ENCODE measurements at places on chromosomes 7 and 10.

DNA sequence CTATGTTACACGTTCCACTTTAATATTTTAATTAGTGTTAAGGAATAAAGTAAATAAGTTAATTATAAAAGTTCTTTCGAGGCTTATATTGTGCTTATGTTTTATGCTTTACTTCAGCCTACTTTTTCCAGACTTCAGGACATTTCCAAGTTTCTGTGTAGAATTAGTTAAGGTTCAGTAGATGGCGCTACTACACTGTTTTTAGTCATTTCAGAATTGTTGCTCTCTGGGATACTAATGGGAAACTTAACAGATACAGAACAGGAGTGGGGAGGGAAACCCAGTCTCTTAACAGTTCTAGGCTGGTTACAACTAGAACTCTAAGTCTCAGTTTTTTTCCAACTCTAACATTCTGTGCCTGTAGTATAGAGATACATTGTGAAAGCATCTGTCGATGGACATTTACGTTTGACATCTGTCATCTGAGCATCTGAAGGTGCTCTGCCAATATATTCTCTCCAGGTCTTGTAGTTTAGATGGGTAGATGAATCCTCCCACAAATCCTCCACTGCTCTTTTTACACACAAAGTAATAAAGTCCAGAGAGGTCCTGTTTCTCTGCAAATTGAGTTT lies 56.8 kb upstream of the FAM171A1 start:
- peak; percentile 43 for DNase-seq

GRCh38 chr10:90966146-90966545 lies 45.3 kb upstream of the ANKRD1 start:
- no peak for DNase-seq

GRCh38 chr7:66682350-66683093 lies 53.8 kb downstream of the KCTD7 start:
- no peak for DNase-seq

GRCh38 chr7:157651366-157652160 lies 314.8 kb downstream of the DNAJB6 start:
- DNase-seq = no peak

GRCh38 chr7:80124526-80125264 lies 9.9 kb upstream of the GNAI1 start:
- DNase-seq = no peak

GRCh38 chr7:108164946-108165345 lies 34.8 kb upstream of the LAMB4 start:
- no peak for DNase-seq

DNA sequence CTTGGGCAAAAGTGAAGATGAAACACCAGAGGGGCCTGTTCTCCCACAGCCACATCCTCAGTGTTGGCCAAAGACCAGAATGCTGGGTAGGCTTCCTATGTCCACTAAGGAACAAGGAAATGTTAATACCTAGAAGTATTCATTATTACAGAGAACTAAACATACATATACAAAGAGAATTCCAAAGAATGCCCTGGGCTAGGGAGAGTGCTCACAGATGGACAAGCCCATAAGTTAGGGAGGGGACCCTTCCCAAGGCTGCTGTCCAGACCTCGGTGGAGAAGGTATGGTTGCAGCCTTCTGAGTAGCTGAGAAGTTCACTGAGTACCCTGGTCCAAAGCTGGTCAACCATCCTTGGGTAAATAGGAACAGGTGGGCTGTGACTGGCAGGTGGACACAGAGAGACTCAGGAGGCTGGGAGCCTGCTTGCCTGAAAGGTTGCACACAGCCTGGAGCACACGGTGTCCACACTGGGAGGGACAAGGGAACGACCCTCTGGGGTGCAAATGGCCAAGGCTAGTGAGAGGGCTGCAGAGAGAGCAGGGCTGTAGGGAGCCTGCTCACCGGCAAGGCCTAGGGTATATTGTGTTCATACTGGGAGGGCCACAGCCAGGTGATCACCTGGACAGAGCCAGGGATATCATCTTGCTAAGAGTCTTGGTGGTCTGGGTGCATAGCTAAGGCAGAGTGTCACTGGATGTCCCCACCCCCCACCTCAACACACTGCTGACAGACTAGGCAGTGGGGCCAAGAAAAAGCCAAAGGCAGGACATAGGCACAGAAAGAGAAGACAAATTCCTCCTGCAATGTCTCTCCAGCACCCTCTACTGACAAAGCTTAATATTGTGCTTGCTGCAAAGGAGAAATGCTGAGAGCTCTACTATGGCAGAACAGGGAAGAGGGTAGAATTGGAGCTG lies 40.3 kb downstream of the CPVL start:
- peak; percentile 72 for DNase-seq

- DNase-seq = no peak
These were observed 56.4 kb downstream of the ICA1 start for GRCh38 chr7:8205537-8205936.

DNA sequence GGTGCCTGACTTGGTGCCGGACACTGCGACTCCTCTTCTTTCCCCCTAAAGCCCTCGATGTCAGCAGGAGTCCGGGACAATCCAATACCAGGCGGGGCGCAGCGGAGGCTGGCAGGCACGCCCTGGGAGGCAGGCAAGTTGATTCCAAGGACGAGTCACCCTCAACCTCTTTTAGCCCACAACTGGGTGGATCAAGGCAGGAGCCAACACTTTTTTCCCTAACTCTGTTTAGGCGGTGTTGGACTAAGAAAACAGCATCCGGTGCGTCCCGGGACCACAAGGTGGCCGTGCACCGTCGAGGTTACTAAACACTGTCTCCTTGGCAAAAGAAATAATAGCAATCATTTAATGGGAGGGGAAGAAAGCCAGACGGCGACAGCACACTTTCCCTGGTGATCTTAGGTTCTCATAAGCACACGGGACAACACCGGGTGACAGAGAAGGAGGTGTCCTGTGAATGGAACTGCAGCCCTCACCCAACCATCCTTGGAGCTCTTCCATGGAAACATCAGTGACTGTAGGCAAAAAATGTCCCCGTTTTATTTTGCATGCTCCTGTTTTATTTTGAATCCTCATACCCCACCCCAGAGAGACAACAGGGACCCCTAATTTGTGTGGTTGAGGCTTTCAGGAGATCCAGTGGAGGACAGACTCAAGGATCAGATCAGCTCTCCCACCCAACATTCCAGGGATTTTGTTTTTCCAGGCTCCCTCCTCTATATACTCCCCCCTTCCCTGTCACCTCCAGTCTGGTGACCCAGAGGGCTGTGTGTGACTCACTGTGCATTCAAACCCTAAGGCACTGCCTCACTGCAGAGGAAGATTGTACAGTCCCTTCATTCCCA lies 1.3 kb upstream of the CALCR start:
- DNase-seq = no peak

Measured in globus pallidus (tissue), 1 donor.